ENCODE measurements at places on chromosomes 13 and 19.
A peak's percentile ranks its signal among the peaks of the same experiment; 100 is the strongest.

DNA sequence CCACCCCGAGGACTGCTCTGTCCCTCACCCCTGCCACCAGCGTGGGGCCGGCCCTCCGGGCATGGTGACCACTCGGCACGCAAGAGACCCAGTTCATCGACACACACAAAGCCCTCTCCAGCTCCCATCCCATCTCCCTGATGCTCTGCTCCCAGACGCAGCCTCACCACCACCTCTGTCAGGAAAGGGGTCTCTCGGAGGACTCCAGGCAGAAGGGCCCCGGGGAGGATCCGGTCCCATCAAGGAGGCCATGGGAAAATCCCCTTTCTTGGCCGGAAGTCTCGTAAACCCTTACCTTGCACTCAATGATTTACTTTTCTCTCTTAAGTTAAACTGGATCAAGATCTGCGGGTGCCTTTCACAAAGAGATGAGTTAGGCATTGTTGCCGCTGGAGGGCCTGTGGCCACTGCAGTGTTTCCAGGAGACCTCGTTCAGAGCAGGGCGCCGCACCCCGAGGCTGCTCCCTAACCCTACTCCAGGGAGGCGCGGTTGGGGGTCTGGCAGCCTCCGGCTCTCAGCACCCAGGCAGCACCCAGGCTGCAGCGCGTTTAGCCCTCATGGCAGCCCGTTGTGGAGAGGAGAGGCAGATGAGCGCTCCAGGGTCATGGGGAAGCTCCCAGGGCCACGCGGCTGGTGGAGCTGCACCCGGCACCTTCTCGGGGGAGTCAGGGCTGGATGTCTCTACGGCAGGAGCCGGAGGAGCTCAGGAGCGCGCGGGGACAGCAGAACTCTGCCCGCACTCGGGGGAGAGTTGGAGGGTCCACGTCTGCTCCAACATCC is 31.0 kb downstream of the C2CD4C start:
- no peak for DNase-seq

GRCh38 chr13:113736258-113736731 is 22.7 kb upstream of the TMEM255B start:
- DNase-seq = no peak

- no peak for DNase-seq
Measured at GRCh38 chr13:43608400-43609137, 178.2 kb downstream of the ENOX1 start.

GRCh38 chr13:94550062-94550738 is 45.8 kb downstream of the TGDS start:
- no peak for DNase-seq

DNA sequence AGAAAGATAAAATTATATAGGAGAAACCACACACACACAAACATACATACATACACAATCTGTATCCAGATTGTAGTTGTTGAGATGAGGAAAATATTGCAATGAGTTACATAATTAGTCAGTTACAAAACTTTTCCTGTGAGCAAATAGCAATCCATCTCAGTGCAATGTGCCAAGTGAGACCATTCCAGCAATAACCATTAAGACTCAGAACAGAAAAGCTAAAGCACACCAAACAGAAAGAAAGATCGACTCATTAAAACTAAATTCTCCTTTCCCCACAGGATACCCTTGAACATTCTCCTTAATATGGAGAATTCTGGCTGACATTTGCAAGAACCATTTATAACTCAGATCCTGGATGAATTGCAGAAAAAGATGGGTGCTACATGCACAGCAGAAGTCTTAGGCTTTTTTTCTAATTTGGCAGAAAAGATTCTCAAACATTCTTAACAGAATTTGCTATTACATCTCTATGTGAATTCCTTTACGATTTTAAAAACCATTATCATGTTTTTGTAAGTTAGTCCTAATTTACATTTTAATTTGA is 1341.2 kb upstream of the SPRY2 start:
- DNase-seq = peak; percentile 41

DNA sequence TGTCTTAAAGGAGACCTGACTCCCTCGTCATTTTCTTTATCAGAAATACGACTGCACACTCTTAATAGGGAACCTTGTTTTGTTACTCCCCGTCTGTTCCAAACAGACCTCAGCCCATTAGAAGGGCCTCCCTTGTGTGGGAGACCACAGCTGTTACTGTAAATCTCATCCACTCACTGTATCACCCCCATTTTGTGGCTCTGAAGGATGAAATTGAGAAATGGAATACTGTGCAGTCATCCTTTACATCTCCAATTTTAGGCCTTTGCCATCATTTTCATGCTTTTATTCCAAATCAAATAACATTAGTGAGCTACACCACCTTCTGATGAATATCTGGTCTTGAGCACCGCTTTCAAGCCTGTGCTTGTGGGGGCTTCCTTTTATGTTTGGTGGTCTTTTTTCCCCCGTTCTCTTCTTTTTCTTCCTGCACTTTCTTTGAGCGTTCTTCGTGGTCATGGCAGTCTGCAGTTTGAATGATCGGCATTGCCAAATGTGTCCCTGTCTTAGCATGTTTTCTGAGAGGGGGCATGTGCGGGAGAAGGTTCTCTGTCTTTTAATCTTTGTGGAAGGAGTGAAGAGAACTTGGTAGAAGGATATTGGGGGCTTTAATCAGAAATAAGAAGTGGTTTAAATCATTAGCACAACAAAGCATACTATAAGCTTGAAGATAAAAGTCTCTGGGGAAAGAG is 65.8 kb downstream of the GGACT start:
- DNase-seq = no peak

DNA sequence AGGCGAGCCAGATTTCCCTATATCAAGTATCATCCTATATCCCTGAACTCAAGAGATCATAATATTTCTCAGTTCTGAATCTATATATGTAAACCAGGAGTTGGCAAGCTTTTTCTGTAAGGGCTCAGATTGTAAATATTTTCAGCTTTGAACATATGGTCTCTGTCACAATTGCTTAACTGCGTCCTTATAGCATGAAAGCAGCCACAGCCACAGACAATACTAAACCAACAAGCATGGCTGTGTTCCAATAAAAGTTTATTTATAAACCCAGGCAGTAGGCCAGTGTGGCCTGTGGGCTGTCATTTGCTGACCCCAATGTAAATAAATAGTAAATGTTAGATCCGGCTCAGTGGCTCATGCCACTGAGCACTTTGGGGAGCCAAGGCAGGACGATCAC is 12.2 kb upstream of the MYH14 start:
- no peak for DNase-seq

GRCh38 chr13:32017474-32017873 is 14.1 kb upstream of the FRY start:
- DNase-seq = peak; percentile 37

- no peak for DNase-seq
Measured at GRCh38 chr13:46071590-46072249, 19.2 kb upstream of the ZC3H13 start.

- no peak for DNase-seq
Measured at GRCh38 chr19:51006406-51006805, 5.0 kb upstream of the KLK8 start.

- DNase-seq = no peak
Measured at GRCh38 chr19:32652894-32653598, 21.9 kb downstream of the ANKRD27 start.

DNA sequence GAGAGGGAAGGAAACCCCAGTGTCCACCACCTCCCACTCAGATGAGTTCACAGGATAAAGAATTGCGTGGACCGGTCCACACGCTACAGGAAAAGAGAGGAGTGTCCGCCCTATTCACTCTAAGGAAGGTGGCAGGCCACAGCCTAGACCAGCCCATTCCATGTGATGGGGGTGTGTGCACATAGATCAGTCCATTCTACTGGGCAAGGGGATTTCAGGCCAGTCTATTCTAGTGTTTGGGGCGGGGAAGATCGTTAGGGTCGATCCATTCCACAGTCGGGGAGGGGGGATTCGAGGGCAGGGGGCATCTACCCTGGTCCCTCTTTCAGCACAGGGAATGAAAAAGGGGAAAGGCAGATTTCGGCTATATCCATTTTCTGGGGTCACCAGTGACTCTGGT is 7.8 kb downstream of the FIZ1 start:
- no peak for DNase-seq

GRCh38 chr13:51552027-51552426 is 32.2 kb upstream of the WDFY2 start:
- DNase-seq = no peak

DNA sequence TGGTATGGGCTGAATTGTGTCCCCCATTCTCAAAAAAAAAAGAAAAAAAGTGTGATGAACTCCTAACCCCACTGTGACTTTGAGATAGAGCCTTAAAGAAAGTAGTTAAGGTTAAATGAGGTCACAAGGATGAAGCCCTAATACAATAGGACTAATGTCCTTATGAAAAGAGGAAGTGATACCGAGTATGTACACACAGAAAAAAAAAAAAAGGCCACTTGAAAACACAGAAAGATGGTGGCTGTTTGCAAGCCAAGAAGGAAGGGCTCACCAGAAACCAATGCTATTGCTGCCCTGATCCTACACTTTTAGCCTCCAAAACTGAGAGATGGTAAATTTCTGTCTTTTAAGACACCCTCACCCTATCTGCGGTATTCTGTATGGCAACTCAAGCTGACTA is 955.6 kb downstream of the PCDH17 start:
- DNase-seq = peak; percentile 4

- DNase-seq = no peak
Measured at GRCh38 chr19:383040-383439, 25.9 kb downstream of the C2CD4C start.

GRCh38 chr13:44273991-44274770 is 99.4 kb upstream of the SERP2 start:
- DNase-seq = no peak

GRCh38 chr19:32901504-32902161 is 32.1 kb upstream of the SLC7A9 start:
- DNase-seq = no peak

GRCh38 chr13:108328848-108329247 is 59.3 kb downstream of the TNFSF13B start:
- no peak for DNase-seq

DNA sequence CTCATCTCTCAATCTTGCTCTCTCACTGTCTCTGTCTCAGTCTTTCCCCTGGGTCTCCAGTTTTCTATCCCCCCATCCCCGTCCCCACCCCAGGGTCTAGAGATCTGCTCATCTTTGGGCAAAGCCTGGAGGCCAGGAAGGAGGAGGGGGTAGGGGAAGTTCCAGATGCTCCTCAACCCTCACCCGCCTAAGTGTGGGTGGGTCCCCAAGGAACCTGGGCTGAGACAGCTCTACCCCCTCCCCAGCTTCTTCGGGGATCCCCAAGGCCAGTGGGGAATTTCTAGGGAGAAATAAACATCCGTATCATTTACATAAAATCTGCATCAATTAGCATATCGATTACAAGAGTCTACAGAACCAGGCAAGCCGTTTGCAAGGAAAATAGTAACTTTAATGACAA is 31.8 kb upstream of the SEMA6B start:
- no peak for DNase-seq

GRCh38 chr13:113245849-113246796 is 36.7 kb downstream of the CUL4A start:
- no peak for DNase-seq

DNA sequence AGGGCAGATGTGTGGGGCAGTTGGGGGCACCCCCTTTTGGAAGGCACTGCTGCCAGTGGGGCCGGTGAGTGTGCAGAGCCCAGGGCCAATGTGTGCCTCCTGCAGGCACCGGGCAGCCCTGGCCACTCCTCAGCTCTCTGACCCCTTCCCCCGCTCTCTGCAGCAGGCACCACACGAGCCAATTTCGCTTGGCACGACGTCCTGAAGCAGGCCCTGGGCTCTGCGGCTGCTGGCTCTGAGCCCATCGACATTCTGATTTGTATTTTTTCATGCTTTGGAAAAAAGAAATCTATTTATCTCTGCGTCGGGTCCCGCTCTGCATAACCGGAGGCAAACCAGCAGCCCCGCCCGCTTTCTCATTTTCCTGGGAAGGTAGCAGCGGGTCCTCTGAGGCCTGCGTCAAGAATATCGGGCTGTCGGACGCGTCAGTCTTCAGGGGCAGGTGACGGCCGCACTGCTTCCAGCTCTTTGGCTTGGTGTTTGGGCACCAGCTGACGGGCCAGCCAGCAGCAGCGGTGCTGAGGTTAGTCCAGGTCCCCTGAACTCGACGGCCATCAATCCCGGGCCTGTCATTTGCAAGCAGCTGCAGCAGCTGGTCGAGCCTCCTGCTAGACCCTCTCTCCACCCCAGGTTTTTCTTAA is 134.3 kb downstream of the KDM4B start:
- DNase-seq = no peak

DNA sequence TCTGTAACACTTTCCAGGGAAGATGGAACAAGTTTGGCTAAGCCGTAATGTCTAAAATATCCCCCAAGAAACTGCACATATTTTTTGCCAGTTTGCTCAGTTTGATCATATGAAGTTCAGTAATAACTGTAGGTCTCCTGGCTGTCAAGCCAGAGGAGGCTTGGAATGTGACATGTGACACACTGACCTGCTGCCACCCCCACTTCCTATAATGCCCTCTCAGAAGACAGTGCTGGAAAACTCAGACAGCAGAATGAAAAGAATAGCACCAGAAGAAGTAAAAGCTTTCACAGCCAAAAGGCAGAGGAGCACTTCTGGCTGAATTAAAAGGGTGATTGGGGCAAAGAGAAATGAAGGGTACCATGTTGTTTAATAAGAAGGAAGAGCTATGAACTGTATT is 67.4 kb upstream of the UBAC2 start:
- DNase-seq = no peak

GRCh38 chr13:97275776-97276501 is 53.8 kb downstream of the MBNL2 start:
- no peak for DNase-seq

GRCh38 chr13:38176664-38177063 is 173.0 kb upstream of the UFM1 start:
- DNase-seq = no peak

DNA sequence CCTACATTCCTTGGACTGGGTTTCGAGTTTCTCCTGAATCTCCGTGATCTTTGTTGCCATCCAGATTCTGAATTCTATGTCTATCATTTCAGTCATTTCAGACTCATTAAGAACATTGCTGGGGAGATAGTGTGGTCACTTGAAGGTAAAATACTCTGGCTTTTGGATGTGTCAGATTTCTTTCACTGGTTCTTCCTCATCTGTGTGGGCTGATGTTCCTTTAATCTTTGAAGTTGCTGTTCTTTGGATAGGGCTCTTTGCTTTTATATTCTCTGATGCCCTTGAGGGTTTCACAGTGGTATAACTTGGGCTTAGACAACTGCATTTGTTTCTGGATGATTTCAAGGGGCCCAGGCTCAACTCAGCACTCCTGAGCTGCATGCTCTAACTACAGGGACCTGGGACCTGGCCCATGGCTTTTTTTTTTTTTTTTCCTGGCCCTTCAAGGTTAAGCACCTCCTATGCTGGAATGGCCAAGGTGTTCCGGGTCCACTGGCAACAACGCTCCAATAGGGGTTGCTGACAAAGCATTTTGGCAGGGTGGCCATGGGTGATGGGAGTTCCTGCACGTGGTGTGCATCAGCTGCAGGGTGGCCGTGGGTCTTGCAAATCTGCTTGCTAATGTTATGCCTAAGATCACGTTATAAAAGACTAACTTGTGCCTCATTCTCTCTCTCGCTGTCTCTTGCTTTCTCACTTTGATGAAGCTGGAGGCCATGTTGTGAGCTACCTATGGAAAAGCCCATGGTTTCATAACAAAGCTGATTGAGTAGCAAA is 5.9 kb upstream of the SIGLEC7 start:
- DNase-seq = no peak

Data from AML-193 (cell line).